ENCODE measurements at places on chromosomes 1 and 21.

- no peak for DNase-seq
Measured at GRCh38 chr1:203666609-203667008, 40.0 kb downstream of the ATP2B4 start.

DNA sequence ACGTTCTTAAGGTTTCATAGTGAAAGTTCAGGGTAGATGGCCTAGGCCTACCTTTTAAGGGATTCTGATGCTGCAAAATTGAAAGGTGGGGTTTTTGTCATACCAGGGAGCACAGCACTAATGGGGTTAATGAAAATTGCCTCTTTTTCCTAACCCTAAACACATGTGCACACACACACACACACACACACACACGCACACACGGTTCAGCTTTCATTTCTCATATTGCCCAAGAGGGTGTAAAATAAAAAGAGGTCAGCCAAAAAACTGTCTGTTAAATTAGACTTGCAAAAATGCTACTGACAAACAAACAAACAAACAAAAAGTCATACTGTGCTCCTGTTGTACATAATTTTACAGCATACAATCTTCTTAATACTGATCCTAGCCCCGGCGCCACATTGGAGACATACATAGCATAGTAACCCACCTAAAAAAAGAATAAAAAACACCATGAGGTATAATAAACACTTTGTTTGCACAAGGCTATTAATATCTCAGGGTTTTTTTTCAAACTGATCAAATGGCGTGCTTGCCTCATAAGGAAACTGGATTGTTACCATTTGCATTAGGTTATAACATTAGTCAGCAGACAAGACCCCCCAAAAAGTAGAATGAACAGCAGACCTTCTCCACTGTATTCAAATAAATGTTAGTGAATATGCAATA is 69.1 kb downstream of the TGFB2 start:
- no peak for DNase-seq

- no peak for DNase-seq
Measured at GRCh38 chr1:6243053-6243834, 735 bp upstream of the HES3 start.

DNA sequence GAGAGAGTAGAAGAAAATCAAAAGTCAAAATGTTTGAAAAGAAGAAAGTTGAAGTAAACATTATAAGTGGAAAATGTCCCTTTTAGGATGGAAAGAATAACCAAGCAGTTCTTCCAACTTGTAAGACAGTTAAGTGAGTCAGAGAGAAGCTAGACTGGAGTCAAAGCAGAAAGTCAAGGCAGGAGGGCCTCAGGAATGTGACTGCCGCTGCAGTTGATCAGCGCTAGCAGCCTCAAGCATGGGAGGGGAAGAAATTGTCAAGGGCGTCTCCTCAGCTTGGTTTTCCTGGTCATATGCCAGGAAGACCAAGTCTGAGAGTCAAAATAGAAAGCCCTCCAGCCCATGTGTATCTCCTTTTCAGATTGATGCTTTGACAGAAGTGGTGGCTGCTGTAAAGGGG is 23.2 kb downstream of the HAO2 start:
- no peak for DNase-seq

- no peak for DNase-seq
Measured at GRCh38 chr21:26534517-26534916, 38.6 kb downstream of the CYYR1 start.

DNA sequence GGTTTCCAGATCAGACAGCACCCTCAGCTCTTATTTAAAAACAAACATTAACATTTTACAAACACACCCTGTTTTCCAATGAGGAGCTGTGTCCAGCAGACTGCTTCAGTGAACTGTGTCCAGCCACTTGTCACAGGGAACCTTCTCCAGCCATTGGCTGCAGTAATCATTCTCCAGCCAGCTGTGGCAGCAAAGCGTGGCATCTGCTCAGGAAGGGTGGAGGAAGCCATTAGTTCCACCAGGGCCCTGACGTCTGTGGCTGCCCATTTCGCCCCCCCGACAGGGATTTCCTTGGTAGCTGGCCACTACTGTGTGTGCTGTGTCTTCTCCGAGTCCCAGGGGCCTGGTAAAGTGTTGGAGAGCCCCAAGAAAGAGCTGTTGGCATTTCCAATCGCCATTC is 62.9 kb upstream of the SELENON start:
- no peak for DNase-seq
